Stimulated activated CD4-positive, alpha-beta T cell treated with anti-CD3 and anti-CD28 coated beads, Interleukin-1b, Interleukin-23, amount 100 ng/mL, for 24 hours (primary cell): ENCODE measurements at places on chromosomes 4 and X.

GRCh38 chr4:46445710-46446314, 55.9 kb upstream of the GABRA2 start:
- no peak for DNase-seq

- DNase-seq: no peak
Observed at GRCh38 chr4:114034189-114034588, 54.7 kb upstream of the ARSJ start.

GRCh38 chr4:1763550-1764080, 29.5 kb upstream of the FGFR3 start:
- no peak for DNase-seq

GRCh38 chr4:182042945-182043344, 200.3 kb upstream of the TENM3 start:
- no peak for DNase-seq

GRCh38 chrX:136196691-136197155, 49.4 kb downstream of the FHL1 start:
- DNase-seq: no peak

DNA sequence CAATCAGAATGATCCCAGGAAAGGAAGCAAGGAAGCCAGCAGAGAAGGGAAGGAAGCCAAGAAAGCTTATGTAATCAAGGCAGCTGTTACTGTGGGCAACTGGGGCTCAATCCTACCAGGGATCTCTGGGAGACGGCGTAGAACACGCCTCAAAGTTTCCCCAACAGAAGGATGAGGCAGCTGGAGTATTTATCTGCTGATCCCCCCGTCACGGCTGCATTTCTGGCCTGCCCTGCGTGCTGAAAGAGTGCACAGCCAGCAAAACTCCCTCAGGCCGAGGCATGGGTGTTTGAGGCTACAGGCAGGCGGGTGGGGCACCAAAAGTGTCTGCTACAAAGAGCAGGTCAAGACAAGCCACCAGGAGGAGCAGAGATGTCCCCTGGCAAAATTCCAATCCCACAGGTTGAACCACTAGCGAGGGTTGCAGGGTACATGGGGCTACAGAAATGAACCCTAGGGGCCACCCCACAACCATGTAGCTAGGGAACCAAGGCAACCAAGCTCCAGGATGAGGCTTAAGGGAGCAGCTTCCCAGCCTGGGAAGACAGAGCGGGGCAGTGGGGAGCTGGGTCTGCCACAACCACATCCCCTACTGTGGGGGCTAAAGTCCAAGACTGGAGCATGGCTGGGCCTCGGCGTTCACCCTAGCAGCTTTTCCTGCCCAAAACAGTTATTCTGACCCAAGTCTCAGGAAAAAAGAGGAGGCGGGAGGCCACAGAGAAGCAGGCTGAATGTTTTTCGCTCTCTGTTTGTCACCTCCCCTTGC, 113.4 kb downstream of the BCOR start:
- DNase-seq: no peak

DNA sequence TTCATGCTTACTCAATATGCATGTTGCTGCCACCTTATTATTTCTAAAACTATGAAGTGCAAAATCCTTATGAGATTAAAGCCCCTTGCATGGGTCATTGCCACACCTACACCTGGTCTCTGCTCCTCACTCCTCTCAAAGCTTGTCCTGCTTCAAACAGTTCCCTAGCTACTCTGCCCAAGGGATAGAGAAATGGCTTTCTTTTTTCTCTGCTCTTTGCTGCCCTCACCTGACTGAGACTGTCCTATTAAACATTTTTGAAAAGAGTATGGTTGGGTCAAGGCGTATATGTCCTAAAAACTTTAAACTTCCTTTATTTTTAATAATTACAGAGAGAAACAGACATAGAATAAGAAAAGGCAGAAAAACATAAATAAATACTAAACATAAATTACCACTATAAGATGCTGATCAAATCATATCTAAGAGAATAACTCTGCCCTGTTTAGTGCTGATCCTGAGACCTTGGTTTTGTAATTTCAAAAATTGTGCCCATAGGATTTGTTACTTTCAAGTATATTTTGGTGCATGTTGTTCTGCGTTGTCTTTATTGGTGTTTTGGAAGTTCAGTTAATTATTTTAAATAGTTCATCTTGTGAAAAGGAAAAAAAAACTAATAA, 704.9 kb upstream of the PABPC4L start:
- no peak for DNase-seq
